Activated CD4-positive, alpha-beta T cell treated with anti-CD3 and anti-CD28 coated beads, Interleukin-2, amount 10 ng/mL, durations not matched to agents 24 days and 14 days (primary cell): ENCODE measurements at places on chromosomes 4 and X. TPM values are rescaled to one million over a fixed set of nuclear protein-coding genes. Genes with fewer than 3 reads are reported as not detected.

MAGEC2 gene
- not detected in 2 replicates for total RNA-seq

SSX4B gene
- not detected in 2 replicates for total RNA-seq

ASMT gene
- 0.21 TPM in 1 of 2 replicates, not detected in the other for total RNA-seq

BGN gene
- not detected in 2 replicates for total RNA-seq

DNA sequence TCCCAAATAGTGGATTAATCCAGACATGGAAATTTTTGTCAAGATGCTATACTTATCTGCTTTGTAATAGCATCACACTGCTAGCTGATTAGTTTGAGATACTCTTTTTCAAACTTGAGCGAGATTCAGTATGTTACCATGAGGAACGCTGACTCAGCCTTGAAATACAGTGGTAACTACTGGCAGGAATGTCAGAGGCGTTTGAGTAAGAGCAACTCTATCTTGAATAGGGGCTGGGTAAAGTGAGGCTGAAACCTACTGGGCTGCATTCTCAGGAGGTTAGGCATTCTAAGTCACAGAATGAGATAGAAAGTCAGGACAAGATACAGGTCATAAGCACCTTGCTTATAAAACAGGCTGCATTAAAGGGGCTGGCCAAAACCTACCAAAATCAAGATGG lies 2519.6 kb downstream of the ARAP2 start:
- no peaks in the 10 kb centered on the region for H3K4me1 ChIP-seq
- no peak overlapping the region for H3K4me3 ChIP-seq
- DNase-seq = no peak
- no peak overlapping the region for H3K27ac ChIP-seq
- H3K27me3 ChIP-seq = no peaks in the 10 kb centered on the region

DNA sequence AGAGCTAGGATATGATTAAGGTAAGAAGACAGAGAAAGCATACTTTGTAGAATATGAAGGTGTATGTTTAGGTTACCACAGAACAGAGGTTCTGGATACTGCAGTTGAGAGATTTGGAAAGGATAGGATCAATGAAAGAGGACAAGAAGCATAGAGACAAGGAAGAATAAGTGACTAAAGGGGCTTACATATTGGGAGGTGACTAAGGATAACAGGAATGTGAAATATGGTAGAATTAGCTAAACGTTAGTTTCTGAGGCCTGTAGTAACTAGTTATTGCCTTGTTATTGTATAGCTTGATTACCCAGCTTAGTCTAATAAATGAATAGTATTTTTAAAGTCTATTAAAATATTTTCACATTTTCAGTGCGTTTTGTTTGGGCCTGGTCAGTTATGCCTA lies 38.2 kb downstream of the CENPI start:
- H3K36me3 ChIP-seq = peaks cover 34% of the 10 kb centered on the region
- H3K27me3 ChIP-seq = no peaks in the 10 kb centered on the region
- no peak for DNase-seq
- no peak overlapping the region for H3K4me3 ChIP-seq
- H3K27ac ChIP-seq = no peak overlapping the region

- no peaks in the 10 kb centered on the region for H3K4me1 ChIP-seq
- H3K36me3 ChIP-seq = no peaks in the 10 kb centered on the region
- no peaks in the 10 kb centered on the region for H3K27me3 ChIP-seq
These were observed 44.2 kb upstream of the ADAM29 start for GRCh38 chr4:174873931-174874330.

DNA sequence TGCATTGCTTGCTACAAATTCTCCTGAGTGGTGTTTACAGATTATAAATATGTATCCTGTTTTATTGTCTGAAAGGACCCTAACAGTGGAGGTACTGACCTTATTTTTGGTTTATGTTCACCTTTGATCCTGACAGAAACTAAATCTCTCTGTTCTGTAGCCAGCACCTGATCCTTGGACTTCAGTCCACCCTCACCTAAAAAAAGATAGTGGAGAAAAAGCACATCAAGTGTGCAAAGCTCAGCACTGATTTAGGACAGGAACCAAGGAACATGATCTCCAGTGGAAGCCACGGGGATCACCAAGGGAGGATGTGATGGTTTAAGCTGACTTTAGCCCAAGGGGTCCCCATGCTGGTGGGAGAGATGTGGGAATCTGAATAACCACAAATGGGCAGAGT lies 22.3 kb upstream of the C4orf54 start:
- DNase-seq = no peak
- no peak overlapping the region for H3K27ac ChIP-seq
- H3K27me3 ChIP-seq = peaks cover 18% of the 10 kb centered on the region

GRCh38 chr4:99968330-99968729 lies 18.3 kb upstream of the H2AZ1 start:
- peaks cover 15% of the 10 kb centered on the region for H3K27me3 ChIP-seq
- H3K27ac ChIP-seq = no peak overlapping the region
- no peaks in the 10 kb centered on the region for H3K36me3 ChIP-seq
- no peak for DNase-seq
- peaks cover 6% of the 10 kb centered on the region for H3K4me1 ChIP-seq

- H3K4me3 ChIP-seq = no peak overlapping the region
- H3K4me1 ChIP-seq = no peaks in the 10 kb centered on the region
- H3K36me3 ChIP-seq = no peaks in the 10 kb centered on the region
- H3K27me3 ChIP-seq = no peaks in the 10 kb centered on the region
- H3K27ac ChIP-seq = no peak overlapping the region
These were observed 201.6 kb upstream of the GRIA3 start for GRCh38 chrX:122982521-122982920.

DNA sequence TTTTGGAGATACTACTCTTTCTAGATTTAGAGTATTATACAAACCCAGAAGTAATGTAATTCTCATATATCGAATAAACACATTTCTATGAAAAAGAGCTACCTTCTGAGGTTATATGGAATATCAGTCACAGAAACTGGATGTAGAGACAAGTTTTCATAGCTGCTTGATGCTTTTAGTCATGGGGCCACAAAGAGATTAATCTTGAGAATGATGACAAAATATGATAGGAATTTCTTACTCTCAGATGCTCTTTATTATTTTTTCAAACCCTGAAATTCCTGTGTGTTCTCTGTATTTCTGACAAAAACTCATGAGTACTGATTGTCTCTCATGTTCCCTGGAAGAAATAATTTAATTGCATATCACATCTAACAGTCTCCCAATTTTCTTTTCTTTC lies 662.5 kb downstream of the RAPGEF2 start:
- no peak overlapping the region for H3K27ac ChIP-seq
- no peaks in the 10 kb centered on the region for H3K4me1 ChIP-seq
- no peaks in the 10 kb centered on the region for H3K27me3 ChIP-seq
- no peaks in the 10 kb centered on the region for H3K36me3 ChIP-seq
- DNase-seq = no peak
- H3K4me3 ChIP-seq = no peak overlapping the region

DNA sequence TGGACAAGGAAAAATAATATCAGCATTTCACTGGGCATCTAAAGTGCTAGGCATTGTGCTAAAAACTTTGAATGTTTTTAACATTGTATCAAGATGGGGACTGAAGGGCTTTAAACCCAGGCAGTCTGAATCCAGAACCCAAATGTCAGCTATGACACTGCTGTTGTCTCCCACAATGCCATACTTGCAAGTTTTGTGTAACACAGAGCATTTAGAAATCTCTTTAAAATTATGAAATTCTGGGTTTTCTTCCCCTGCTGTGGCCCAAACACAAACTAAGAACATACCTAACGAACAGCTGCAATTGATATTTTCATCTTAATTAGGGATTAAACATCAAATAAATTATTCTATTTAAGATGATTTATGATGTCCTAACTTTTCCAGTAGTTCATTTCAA lies 66.8 kb upstream of the LSM6 start:
- no peak overlapping the region for H3K4me3 ChIP-seq
- peaks cover 2% of the 10 kb centered on the region for H3K4me1 ChIP-seq
